ENCODE measurements at places on chromosomes 11 and 22.
A peak's percentile ranks its signal among the peaks of the same experiment; 100 is the strongest.

DNA sequence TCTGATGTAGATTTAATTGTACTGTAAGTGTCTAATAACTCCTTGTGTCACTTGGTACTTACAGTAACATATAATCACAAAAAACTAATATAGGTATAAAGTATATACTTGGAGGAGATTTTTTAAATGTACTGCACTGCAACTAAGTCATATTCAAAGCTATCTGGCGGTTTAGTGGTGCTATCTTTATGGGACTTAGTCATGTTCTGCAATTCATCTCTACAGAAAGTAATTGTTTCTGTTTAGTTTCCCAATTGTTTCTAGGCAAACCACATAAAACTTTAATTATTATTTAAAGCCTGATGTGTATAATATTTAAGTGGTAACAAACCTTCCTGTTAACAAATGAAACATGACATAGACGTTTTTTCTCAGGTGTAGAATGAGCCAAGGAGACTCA is 8.0 kb downstream of the PAFAH1B2 start:
- no peak overlapping the region for H3K4me3 ChIP-seq
- H3K4me1 ChIP-seq, result peaks cover 23% of the 10 kb centered on the region
- no peak for DNase-seq
- peak overlapping the region; percentile 54 for H3K27ac ChIP-seq
- H3K36me3 ChIP-seq, result no peaks in the 10 kb centered on the region

- DNase-seq, result no peak
- no peak overlapping the region for H3K27ac ChIP-seq
- no peaks in the 10 kb centered on the region for H3K4me1 ChIP-seq
- H3K27me3 ChIP-seq, result peaks cover 21% of the 10 kb centered on the region
Observed at GRCh38 chr11:12876340-12876739, 132.8 kb upstream of the RASSF10 start.

DNA sequence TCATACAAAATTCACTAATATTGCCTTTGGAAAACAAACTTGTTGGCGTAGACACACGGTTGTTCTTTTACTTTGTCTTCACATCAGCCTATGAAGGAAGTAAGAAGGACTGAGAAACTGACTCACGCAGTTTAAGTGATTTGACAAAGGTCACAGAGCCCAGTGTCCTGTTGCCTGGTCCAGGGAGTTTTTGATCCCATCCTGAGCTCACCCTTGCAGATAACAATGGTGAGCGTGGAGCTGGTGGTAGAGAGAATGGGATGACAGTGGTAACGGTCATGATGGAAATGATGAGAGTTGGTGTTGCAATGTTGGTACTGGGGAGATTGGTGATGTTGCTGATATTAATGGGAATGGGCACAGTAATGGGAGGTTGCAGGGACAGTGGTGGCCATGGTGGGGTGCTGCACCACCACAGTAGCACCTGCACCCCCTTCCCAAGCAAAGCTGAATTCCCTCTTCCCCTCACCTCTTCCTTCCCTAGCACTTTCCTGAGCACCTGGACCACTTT is 22.0 kb downstream of the CREB3L1 start:
- no peak overlapping the region for H3K4me3 ChIP-seq
- peaks cover 7% of the 10 kb centered on the region for H3K27me3 ChIP-seq
- DNase-seq, result no peak
- H3K4me1 ChIP-seq, result peaks cover 15% of the 10 kb centered on the region
- H3K36me3 ChIP-seq, result no peaks in the 10 kb centered on the region

- no peak overlapping the region for H3K4me3 ChIP-seq
- H3K27me3 ChIP-seq, result no peaks in the 10 kb centered on the region
- H3K36me3 ChIP-seq, result no peaks in the 10 kb centered on the region
- no peaks in the 10 kb centered on the region for H3K4me1 ChIP-seq
- H3K27ac ChIP-seq, result no peak overlapping the region
Observed at GRCh38 chr22:32324505-32325415, 32.9 kb upstream of the RFPL3 start.

DNA sequence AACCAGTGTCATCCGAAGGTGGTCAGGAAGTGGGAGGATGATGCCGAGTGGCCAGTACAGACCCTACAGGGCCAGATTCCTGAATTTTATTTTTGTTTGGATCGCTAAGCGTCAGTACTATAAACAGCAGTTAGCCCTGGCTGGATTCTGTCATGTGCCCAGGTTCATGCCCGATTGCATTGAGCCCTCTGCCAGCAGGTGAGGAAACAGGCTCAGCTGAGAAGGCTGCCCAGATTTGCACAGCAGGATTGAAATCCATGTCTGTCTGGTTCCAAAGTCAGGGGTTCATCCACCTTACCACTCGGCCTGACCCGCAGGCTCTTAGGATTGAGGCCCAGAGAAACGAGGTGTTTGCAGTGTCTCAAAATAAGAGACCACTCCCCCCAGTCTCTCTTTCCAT is 9.1 kb upstream of the TBC1D22A start:
- H3K4me3 ChIP-seq, result no peak overlapping the region
- H3K4me1 ChIP-seq, result peaks cover 38% of the 10 kb centered on the region
- H3K27ac ChIP-seq, result no peak overlapping the region

DNA sequence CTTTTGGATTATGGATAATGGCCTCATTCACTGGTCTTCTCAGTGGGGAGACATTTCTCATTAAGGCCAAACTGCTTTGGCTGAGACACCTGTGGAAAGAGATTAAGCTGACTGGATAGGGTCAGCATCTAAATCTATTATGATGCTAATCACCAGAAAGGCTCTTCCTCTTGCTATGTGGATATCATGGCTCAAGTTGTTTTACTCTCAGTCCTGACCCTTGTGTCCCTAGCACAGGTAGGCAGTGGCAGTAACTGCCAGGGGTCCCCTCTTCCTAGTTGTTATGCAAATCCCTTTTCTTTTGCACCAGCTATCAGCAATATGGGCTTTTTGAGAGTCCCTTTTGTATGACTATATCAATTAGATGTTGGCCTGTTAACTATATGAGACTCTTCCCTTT is 335.7 kb upstream of the PLET1 start:
- H3K36me3 ChIP-seq, result no peaks in the 10 kb centered on the region
- H3K4me1 ChIP-seq, result peaks cover 4% of the 10 kb centered on the region
- no peak overlapping the region for H3K27ac ChIP-seq
- H3K27me3 ChIP-seq, result peaks cover 6% of the 10 kb centered on the region
- no peak for DNase-seq

DNA sequence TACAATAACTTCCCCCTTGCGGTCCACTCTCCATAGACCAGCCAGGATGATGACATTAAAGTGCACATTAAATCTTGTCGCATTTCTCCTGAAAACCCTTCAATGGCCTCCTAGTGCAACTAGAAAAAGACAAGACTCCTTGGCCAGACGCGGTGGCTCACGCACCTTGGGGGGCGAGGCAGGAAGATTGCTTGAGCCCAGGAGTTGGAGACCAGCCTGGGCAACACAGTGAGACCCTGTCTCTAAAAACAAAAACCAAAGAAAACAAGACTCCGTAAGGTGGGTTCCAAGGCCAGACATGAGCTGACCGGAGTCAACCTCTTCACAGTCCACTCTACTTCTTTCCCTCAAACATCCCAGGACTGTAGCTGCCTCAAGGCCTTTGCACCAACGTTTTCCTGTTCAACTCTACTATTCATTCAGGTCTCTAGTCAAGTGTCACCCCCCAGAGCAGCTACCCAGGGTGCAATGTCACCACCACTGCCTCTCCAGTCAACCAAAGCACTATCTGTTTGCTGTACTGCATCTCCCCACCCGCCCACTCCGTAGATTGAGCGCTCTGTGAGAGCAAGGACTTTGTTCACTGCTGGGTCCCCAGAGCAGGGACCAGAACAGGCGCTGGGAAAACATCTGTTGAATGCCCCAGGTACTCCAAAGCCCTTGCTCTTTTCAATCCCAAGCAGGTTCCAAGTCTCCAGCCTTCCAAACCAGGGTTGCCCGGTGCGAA is 739 bp downstream of the ZMAT5 start:
- DNase-seq, result peak; percentile 28
- H3K4me3 ChIP-seq, result peak overlapping the region; percentile 100
- peaks cover 55% of the 10 kb centered on the region for H3K4me1 ChIP-seq
- peaks cover 2% of the 10 kb centered on the region for H3K36me3 ChIP-seq
- H3K27ac ChIP-seq, result peak overlapping the region; percentile 97

DNA sequence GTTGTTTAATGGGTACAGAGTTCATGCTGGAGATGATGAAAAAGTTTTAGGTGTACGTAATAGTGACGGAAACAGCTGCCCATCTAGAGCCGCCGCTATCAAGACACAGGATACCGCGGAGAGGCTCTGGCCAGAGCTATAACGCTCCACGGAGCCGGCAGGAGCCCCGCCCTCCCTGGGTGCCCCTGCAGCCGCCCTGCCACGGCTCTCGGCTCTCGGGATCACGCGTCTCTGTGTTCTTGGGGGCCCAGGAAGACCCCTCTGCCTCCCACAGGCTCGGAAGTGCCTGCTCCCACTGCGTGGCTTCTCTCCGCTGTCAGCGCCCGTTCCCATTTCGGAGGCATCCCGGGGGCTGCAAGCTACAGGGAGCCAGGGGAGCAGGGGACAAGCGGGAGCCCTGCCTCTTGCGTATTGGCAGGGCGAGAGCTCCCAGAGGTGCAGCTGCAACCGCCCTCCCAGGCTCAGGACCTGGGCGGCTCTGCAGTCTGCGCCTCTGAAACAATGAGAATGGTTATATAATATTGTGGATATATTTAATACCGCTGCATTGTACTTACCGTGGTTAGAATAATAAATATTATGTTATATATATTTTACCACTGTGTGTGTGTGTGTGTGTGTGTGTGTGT is 13.7 kb downstream of the GLYATL2 start:
- H3K27ac ChIP-seq, result no peak overlapping the region
- no peak overlapping the region for H3K4me3 ChIP-seq
- H3K36me3 ChIP-seq, result no peaks in the 10 kb centered on the region

- no peak overlapping the region for H3K4me3 ChIP-seq
- H3K27me3 ChIP-seq, result no peaks in the 10 kb centered on the region
- no peaks in the 10 kb centered on the region for H3K36me3 ChIP-seq
- no peak overlapping the region for H3K27ac ChIP-seq
- DNase-seq, result no peak
- no peaks in the 10 kb centered on the region for H3K4me1 ChIP-seq
Observed at GRCh38 chr11:130774703-130775102, 141.6 kb downstream of the SNX19 start.

DNA sequence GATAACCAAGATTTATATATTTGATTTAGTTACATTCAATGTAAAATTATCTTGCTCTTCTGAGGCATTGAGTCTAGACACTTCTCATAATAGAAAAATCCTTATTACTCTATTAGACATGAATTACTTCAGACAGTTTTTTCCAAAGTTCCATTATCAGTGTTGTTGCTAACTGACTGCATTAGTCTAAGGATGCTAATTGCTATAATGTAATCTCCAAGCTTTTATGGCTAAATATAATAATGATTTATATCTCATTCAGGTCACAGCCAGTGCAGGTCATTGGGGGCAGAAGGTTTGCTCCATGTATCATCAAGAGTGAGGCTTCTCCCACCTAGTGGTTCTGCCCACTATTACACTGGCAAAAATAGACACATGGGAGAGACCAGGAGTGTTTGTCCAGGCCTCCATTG is 377.2 kb upstream of the DDI1 start:
- no peaks in the 10 kb centered on the region for H3K4me1 ChIP-seq
- no peak overlapping the region for H3K4me3 ChIP-seq
- H3K27ac ChIP-seq, result no peak overlapping the region
- no peak for DNase-seq

DNA sequence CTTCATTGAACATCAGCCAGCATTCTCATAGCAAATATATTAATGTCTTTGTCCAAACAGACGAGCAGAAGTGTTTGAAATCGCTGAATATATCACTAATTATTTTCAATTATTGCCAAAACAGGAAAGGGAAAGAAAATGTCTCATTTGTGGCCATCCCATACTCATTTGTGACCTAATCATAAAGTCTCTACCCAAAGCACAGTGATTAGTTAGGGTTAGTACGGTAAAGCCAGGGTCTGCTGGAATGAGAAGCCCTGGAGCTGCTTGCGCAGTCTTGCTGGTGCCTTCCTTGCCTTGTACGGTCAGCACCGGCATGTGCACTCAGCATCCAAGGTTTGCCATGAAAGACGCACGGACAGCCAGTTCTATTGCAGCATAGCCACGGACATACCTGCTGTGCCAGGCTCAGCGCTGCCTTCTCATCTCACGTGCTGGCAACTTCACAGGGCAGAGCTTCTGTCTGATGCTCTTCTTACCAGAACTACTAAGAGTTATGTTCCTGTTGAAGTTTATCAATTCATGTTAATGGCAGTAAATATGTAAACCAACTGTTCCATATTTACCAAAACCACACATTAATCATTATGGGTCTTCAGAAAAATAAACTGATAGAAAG is 74.7 kb upstream of the POU2AF2 start:
- H3K27ac ChIP-seq, result no peak overlapping the region
- DNase-seq, result no peak
- H3K4me1 ChIP-seq, result no peaks in the 10 kb centered on the region
- no peaks in the 10 kb centered on the region for H3K36me3 ChIP-seq

DNA sequence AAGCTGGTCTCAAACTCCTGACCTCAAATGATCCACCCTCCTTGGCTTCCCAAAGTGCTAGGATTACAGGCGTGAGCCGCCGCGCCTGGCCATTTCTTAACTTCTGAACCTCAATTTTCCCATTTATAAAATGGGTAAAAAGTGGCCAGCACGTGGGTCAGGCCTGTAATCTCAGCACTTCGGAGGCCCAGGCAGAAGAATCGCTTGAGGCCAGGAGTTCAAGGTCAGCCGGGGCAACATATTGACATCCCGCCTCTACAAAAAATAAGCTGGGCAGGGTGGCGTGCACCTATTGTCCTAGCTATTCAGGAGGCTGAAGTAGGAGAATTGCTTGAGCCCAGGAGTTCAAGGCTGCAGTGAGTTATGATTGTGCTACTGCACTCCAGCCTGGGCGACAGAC is 6.5 kb upstream of the DDX6 start:
- H3K4me1 ChIP-seq, result peaks cover 9% of the 10 kb centered on the region
- DNase-seq, result no peak
- H3K27ac ChIP-seq, result no peak overlapping the region
- no peaks in the 10 kb centered on the region for H3K36me3 ChIP-seq
- no peaks in the 10 kb centered on the region for H3K27me3 ChIP-seq

DNA sequence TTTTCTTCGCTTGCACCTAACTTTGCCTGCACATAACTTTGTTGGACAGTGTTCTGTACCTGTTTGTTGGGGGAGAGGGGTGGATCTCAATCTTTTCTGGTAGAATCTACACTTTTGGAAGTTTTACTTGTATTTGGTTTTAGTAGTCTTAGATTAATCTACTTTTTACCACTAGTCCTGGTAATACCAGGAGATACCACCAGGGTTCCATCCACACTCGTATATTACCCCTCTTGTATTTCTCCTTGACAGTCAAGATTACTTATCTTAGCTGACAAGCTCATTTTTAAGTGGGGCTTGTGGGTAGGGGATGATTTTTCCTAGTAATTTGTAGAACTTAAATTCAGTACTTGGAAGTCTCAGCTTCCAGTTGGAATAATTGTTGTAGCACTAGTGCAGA is 37.3 kb upstream of the TECTA start:
- H3K4me1 ChIP-seq, result no peaks in the 10 kb centered on the region
- no peak overlapping the region for H3K4me3 ChIP-seq
- no peaks in the 10 kb centered on the region for H3K27me3 ChIP-seq
- no peak for DNase-seq

DNA sequence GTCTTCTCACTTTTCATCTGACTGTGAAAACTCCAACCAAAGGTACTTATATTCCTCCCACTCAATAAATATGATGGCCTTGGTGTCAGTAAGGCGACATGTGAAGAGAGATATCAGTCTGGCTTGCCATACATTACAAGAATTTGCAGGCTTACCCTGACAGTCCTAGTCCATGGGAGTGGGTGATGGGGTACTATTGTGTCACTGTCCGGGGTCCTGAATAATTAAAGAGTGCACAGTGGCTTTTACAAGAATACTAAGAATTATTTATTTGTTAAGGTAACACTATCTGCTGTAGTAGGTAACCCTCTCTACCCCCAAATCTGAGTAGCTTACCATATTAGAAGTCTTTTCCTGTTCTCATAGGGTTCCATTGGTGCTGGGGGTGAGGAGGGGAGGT is 23.1 kb upstream of the IZUMO1R start:
- no peaks in the 10 kb centered on the region for H3K36me3 ChIP-seq
- DNase-seq, result no peak
- no peak overlapping the region for H3K27ac ChIP-seq
- H3K4me3 ChIP-seq, result no peak overlapping the region
- no peaks in the 10 kb centered on the region for H3K4me1 ChIP-seq
